ENCODE measurements at places on chromosomes 7 and 10.

- DNase-seq, result no peak
These were observed 64.0 kb downstream of the RASGEF1A start for GRCh38 chr10:43202657-43203447.

GRCh38 chr10:107994621-107995270 is 830.2 kb upstream of the SORCS1 start:
- no peak for DNase-seq

DNA sequence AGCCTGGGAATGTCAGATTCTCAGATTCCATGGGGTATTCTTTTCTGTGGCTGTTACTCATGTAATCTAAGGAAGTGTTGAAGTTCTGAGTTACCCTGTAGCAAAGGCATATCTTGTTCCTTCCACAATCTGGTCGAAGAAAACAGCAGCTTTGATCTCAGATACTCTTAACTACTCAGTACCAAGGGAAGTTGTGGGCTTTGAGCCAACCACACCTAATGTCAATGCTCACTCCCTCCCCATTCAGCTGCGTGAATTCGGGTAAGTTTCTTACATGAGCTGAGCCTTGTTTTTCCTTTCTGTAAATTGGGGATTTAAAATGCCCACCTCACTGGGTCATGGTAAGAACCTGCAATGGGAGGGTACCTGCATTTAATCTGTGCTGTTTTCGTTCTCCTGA is 52.5 kb downstream of the PTPRN2 start:
- no peak for DNase-seq

DNA sequence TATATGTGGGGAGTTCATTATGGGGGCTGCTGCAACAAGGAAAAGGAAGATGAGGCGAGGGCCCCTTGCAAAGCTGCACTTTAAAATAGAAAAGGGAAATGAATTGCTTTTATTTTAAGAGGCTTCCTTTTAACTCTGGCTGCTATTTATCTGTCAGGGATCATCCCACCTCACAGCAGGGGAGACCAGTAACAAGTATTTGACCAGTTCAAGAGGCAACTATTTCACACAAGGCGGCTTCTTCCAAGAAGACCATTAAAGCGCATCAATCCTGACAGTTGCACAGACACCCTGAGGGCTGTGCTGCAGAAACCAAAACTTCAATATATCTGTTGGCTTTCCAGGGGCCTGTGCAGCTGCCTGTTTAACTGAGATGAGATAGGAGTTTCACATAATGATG is 1009.2 kb downstream of the SORCS3 start:
- no peak for DNase-seq

DNA sequence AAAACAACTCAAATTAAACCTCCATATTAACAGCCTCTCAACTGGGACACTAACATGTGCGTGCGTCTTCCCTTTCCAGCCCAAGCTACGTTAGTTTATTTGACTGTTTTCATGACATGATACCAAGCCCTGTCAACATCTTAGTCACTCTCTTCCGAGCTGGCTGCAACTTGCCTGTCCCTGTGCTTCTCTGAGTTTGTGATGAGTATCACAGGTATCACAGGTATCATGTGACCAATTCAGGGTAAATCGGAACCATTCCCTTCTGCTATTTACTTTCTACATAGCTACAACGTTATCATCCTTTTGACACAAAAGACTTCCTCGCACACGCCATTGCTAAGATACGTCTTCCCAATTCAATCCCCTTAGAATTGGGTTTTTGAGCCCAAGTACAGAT is 70.2 kb downstream of the CAV1 start:
- DNase-seq, result no peak

DNA sequence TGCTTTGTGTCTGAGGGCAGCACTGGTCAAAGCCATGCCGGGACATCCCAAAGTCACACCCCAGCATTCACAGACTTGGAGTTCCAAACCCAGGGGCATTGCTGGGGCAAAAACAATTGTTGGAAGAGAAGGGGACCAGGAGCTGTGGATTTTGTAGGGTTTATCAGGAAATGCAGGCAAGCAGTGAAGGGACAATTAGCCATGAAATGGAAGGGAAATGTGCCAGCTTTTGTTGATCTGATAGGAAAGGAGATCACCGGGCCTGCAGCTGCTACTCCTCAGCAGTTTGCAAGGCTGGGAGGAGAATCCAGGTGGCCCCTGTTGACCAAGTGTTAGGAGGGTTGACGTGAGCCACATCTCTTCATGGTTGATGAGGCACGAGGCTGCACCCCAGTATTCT is 2.5 kb upstream of the BRI3 start:
- DNase-seq, result peak; percentile 20

- peak; percentile 56 for DNase-seq
These were observed 7.8 kb upstream of the ATOH7 start for GRCh38 chr10:68239596-68240150.

DNA sequence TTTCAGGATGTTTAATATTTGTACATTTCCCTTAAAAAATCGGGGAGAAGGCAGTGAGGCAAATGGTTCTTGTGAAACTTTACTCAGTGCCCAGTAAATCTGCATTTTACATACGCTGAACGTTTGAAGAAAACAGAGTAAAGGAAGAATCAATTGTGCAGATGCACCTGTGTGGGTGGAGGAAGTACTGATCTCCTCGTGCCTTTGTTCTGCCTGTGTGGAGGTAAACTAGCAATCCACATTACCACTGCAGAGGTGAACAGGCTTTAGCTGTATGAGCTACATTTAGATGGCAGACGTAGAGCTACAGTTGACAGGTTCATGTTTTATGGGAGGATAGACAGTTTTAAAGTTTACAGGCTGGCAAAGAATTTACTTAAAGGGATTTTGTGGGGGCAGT is 62.7 kb upstream of the VIPR2 start:
- DNase-seq, result no peak

DNA sequence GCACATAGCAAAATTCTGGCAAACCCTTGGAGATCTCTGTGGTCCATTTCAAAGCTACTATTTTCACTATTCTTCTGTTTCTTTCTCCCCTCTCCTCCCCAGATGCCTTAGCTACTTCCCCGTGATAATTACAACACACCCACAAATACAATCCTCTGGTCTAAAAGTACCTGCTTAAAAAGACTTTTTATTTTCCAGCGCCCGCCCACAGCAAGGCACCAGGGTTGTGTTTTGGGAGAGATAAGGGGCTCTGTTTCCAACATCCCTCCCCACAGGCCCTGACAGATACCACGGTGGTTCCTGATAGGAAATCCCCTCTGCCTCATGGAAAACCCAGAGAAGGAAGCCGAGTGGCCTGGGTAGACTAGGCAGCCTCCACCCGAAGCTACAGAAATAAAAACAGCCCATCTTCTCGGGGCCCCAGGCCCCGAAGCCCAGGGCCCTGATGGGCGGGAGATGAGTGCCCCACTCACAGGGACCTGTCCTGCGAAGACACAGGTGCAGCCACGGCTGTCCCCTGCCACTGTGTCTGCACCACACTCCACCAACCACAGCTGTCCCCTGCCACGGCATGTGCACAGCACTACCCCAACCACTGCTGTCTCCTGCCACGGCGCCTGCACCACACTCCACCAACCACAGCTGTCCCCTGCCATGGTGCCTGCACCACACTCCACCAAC is 19.7 kb downstream of the CALML5 start:
- no peak for DNase-seq

DNA sequence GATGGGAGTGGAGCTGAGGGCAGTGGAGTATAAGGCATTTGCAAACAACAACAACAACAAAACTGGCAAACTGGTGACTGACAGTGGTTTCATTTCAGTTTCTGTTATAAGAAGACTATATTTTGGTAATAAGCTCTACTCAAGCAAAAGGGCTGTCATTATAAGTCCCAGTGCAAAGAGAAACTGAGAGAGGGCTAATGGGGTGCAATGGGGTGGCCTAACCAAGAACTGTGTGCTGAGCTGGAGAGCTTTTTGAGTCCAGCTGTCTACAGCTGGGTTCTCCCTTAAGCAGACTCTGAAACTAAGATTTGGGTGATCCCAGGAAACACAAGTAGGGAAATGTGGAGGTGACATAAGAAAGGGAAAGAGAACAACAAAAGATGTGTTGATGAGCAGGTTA is 439.3 kb downstream of the ADRA2A start:
- DNase-seq, result no peak

- DNase-seq, result no peak
These were observed 42.4 kb downstream of the TPST1 start for GRCh38 chr7:66247380-66248078.

DNA sequence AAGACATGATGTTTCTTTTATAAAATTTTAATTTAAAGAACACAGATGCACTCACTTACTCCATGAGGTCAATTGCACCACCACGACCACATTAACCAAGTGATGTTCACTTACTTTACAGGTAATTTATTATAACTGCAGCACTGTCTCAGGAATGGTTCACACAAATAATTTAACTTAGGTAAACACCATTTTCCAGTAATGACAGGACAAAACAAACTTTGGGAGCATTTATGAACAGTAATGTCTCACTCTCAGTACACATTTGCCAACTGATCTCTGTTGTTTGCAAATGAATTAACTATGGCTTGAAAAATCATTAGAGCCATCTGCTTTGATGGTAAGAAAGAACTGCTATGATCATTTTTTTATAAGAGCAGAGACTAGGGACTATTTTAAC is 150.4 kb downstream of the ETV1 start:
- peak; percentile 37 for DNase-seq
